ENCODE measurements at places on chromosomes 1 and 21.

- DNase-seq, result no peak
Measured at GRCh38 chr1:241310451-241310850, 46.6 kb downstream of the RGS7 start.

GRCh38 chr1:94169126-94169525 lies 48.2 kb upstream of the ABCA4 start:
- DNase-seq, result no peak

DNA sequence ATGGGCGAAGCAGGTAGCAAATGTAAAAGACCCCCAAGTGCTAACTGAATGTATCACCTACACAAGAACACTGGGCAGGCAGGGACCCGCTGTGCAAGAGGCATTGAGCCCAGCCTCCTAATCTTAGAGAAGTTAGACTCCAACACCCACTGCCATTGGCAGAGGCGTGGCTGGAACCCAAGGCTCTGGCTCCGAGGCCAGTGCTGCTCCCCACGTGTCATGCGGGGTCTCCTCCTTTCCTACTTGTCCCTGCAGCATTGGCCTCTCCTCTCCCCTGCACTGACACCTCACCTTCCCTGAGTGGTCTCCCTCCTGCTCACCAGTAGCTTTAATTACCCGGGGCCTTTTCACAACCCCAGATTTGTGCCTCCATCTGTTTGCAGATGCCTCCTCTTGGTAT lies 107.0 kb downstream of the GALNT2 start:
- no peak for DNase-seq

GRCh38 chr1:169193191-169193850 lies 86.8 kb downstream of the ATP1B1 start:
- no peak for DNase-seq

DNA sequence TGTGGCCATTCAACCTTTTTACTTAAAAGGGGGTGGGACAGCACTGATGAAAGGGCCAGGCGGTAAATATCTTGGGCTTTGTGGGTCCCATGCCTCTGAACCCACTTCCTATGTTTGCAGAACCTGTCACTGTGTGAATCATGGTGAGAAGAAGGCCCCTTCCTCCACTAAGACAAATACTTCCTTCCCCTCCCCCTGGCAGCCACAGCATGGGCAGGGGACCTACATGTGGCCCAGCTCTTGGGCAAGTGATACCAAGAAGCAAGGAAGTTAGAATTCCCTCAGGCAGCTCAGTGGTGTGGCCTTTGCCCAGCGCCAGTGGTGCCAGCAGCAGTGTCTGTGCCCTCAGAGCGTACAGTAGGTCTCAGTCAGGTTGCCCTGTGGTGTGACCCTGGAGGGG lies 168.6 kb downstream of the TRIM33 start:
- DNase-seq, result no peak
